Activated gamma-delta T cell treated with anti-CD3 and anti-CD28 coated beads, Interleukin-2, amount 50 U/mL, for 16 hours (primary cell): ENCODE measurements at places on chromosomes 2 and 18.

DNA sequence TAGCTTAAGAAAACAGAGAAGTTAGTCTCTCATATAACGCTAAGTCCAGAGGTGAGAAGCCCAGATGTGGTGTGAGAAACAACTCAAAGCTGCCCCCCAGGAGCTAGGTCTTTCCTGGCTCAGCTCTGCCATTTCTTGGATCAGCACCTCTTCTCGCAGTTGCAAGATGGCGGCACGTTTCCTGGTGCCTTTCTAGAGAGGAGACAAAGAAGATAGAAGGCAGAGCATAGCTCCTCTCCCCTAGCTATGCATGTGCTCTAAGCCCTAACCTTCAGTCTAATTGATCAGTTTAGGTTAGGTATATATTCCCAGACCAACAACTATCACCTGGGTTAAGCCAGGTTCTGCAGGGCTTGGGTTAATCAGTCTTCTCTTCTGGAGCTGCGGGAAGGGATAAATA, 119.5 kb upstream of the RAB12 start:
- no peak for DNase-seq

DNA sequence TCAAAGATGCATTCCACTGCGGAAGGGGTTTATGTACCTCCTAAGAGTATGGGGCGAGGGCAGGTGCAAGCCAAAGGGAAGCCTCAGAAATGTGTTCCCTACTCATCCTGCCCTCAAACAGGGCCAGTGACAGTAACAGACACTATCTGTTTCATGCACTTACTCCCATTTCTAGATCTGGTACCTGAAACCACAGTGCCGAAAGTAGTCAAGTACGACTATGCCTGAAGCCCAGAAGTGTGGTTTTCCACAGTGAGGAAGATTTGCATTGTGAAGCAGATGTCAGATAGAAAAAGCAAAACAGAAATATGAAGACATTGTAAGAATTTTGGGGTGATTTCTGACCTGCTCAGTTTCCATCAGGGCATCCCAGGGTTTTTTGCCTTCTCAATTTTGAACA, 748.7 kb downstream of the RNF144A start:
- DNase-seq: no peak

- no peak for DNase-seq
Measured at GRCh38 chr18:46867367-46868143, 49.8 kb downstream of the PIAS2 start.

GRCh38 chr2:118814368-118814767, 33.1 kb downstream of the EN1 start:
- no peak for DNase-seq

GRCh38 chr2:101961338-101962191, 30.2 kb upstream of the IL1R2 start:
- DNase-seq: no peak

- DNase-seq: no peak
Measured at GRCh38 chr2:189602233-189602632, 21.6 kb upstream of the SLC40A1 start.

DNA sequence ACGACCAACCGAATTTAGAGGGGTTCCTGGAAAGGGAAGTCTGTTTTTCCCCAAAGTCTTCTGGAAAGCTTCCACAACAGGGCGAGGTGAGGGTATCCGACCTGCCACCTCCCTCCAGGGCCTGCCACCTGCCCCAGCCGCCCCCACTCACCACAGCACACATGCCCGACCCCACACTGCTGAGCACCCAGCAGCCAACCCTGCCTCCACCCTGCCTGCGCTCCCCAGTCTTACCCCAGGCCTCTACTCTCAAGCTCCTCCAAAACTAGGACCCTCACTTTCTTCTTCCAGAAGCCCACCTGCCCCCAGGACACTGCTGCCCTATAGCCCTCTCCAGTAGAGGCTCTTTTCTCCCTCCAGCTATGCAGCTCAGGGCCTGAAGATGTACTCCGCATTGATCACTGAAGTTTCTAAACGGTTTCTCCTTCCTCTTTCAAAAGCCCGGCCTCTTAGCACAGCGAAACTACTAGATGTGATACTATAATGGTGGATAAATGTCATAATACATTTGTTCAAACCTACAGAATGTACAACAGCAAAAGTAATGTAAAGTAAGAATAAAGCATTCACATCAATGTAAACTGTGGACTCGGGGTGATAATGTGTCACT, 128.8 kb upstream of the SLC1A4 start:
- DNase-seq: no peak

DNA sequence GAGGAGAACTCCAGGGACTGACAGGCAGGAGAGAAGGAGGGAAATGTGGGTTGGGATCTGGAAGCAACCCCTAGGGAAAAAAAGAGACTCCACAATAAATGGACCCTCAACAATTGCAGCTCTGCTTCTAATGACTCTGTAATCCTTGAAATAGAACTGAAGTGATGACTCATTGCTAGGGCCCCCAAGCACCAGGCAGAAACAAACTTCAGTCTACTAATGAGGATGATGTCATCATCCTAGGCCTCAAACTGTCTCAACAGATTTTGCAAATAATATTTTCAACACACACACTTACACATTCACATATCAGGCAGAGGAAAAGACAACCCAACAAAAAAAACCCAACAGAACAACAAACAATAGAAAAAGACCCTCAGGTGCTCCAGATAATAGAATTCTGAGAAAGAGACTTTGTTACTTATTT, 143.3 kb downstream of the HDAC4 start:
- DNase-seq: no peak

GRCh38 chr2:96264656-96265348, 995 bp downstream of the TMEM127 start:
- DNase-seq: peak; percentile 30
